Activated CD8-positive, alpha-beta memory T cell treated with anti-CD3 and anti-CD28 coated beads, Interleukin-2, amount 10 ng/mL, durations not matched to agents 7 days and 5 days (primary cell): ENCODE measurements at places on chromosomes 1 and 21. TPM values are rescaled to one million over a fixed set of nuclear protein-coding genes. Genes with fewer than 3 reads are reported as not detected.

DNA sequence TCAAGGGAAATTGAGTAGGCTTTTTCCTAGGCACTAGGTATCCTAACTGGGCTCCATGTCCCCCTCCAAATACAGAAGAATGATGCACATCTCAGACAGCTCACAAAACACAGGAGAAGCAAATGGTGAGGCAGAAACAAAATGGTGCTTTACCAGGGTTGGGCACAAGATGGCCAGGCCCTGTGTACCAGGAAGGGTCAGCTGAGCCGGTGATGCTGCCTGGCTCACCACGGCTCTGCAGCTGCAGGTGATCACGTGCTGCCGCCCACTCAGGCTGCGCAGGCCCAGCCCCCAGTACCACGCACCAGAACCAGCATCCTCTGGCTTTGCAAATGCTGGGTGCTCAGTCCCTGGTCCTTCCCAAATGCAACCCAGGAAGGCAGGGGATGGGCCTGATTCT is 993 bp upstream of the DSCAM start:
- DNase-seq, result no peak

GRCh38 chr1:30329802-30330557 is 393.4 kb downstream of the MATN1 start:
- no peak for DNase-seq

GRCh38 chr1:234771642-234772344 is 161.8 kb upstream of the IRF2BP2 start:
- peak; percentile 36 for DNase-seq

GRCh38 chr1:49971088-49971487 is 52.7 kb downstream of the AGBL4 start:
- DNase-seq, result no peak

- no peak for DNase-seq
Observed at GRCh38 chr21:39575775-39576174, 37.0 kb upstream of the B3GALT5 start.

GRCh38 chr1:56120021-56120420 is 459.3 kb downstream of the PLPP3 start:
- DNase-seq, result no peak

SPATA45 gene
- total RNA-seq, result not detected

- no peak for DNase-seq
Observed at GRCh38 chr1:159040206-159040605, 30.5 kb downstream of the IFI16 start.

KRTAP19-1 gene
- not detected for total RNA-seq

DNA sequence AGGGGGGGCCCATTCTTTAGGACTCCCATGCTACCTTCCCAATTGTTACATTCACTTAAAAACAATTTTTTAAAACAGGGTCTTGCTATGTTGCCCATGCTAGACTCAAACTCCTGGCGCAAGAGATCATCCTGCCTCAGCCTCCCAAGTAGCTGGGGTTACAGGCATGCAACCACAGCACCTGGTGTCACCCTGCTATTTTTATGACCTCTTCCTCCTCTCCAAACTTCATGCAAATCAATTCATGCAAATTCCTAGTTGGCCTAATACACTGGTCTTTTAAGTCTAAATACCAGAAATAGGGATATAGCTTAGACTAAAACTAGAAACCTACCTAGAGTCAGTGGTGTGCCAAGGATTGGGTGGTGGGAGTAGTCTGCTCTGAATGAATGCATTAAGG is 30.1 kb downstream of the CDKN2C start:
- DNase-seq, result no peak

GCSAML gene
- total RNA-seq, result not detected

THEM5 gene
- total RNA-seq, result not detected

DNA sequence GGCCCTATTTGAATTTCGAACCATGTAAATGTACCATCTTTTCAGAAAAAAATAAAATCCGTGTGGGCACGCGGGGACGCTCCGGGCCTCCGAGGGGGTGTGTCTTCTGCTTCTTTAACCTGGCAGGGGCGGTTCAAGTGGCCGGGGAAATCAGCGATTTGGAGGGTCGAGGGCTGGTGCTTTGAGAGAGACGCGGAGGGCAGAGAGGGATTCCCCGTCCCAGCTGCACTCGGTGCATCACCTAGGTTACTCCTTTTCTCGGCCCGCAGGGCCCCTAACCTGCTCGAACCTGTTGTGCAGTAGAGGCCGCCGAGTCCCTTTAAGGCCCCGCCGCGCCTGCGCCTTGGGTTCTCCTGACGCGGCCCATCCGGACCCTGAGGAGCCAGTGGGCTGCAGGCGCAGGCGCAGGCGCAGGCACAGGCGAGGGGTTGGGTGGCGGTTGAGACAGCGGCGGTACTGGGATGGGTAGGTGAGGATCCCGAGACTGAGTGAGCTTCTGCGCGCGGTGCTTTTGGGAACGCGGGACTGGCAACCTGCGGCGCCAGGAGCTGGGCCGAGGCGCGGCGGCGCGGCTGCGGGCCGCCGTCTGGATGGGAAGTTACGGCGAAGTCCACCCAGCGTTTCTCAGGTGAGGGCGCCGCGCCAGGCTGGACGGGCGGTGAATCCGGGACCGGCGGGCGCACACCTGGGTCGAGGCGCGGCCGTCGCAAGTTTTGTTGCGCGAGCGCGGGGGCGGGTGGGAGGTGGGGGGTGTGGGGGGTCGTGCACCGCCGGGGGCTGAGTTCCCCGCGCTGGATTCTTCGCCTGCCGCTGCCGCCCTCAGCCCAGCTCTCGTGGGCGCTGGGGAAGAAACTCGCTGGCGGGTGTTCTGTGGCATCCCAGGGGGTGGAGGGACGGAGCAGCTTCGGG is at the start of gene NBPF3:
NBPF3 (plus strand) TSS at position 417 of the 909 bp plus-strand sequence. CDS start 4,950 bp downstream, outside the sequence.
- DNase-seq, result peak; percentile 89

GRCh38 chr1:168164771-168165170 is 14.0 kb upstream of the TIPRL start:
- DNase-seq, result no peak

- peak; percentile 76 for DNase-seq
Observed at GRCh38 chr1:168243636-168244212, 17.9 kb downstream of the SFT2D2 start.

DNA sequence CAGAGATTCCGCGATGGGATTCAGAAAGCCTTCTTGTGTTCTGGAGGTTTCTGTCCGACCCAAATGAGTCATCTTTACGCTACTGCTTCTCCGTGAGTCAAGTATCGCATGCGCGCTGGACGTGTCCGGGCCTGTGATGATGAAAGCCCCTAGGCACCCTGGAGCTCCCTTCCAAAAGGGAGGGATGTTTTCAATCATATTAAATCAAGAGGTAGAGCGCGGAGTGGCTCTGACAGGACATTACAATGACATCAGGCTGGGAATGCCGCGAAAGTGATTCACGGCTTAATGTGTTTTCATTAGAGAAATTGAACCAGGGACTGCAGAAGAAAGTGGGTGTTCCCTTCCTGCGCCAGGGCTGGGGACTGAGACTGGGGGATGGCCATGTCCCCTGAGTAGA is 48.5 kb downstream of the AJAP1 start:
- no peak for DNase-seq

S100A11 gene
- total RNA-seq, result 330 TPM

- DNase-seq, result peak; percentile 45
Observed at GRCh38 chr21:17491716-17492414, 21.0 kb upstream of the CXADR start.
